ENCODE measurements at places on chromosomes 4 and X.

- DNase-seq = no peak
Observed at GRCh38 chrX:4762196-4762595, 1048.7 kb upstream of the PRKX start.

- no peak for DNase-seq
Observed at GRCh38 chr4:56026596-56026995, 77.9 kb downstream of the CEP135 start.

GRCh38 chrX:19647731-19648588 is 132.7 kb upstream of the MAP3K15 start:
- DNase-seq = no peak

DNA sequence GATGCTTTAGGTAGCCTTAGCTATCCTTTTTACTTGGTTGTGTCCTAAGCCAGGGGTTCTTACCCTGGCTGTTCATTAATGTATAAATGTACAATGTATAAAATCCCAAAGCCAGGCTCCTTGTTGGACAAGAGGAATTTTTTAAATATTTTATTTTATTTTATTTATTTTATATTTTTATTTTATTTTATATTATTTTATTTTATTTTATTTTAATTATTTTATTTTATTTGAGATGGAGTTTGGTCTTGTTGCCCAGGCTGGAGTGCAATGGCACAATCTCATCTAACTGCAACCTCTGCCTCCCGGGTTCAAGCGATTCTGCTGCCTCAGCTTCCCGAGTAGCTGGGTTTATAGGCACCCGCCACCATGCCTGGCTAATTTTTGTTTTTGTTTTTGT is 8.1 kb upstream of the SLC2A9 start:
- DNase-seq = no peak

DNA sequence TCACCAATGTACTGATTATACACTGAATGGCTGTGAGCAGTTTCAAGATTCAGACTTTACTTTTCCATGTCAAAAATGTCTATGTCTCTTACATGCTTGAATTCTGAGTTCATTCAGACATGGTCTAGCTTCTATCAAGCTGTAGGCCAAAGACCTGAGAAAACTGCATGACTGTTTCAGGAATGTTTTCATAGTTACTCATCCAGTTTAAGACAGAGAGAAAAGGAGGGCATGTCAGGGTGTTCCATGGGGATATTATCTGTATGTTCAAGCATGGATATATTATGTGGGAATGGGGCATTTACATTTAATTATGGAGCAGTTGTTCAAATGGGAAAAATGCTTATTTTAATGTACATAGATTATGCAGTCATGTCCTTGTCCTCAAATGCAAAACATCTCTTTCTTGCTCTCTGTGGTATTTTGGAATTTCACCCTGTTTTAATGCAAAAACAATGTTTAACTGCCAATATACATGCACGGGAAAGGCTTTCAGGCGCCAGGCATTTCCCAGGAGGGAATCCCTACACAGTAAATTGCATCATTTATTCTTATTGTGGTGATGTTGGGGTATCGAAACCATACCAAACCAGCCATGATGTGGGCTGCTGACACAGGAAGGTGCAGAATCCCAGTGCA is 429.1 kb upstream of the INTU start:
- no peak for DNase-seq

DNA sequence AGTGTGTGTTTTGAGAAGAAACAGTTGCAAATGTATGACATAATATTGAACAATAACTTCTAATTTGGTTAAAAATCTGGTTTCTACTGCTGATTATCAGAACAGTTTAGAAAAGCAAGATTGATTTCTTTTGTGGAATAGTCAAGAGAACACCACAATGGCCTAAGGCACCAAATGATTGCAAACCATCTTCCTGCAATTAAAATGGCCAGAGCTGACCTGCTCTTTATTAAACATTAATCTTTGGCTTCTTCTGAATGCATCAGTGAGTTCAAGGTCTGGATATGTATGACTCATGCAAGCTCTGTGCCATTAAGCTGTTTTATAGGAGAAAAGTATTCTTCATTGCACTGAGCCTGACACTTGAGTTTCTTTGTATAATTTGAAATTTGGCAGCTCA is 107.8 kb upstream of the PDHA2 start:
- no peak for DNase-seq

DNA sequence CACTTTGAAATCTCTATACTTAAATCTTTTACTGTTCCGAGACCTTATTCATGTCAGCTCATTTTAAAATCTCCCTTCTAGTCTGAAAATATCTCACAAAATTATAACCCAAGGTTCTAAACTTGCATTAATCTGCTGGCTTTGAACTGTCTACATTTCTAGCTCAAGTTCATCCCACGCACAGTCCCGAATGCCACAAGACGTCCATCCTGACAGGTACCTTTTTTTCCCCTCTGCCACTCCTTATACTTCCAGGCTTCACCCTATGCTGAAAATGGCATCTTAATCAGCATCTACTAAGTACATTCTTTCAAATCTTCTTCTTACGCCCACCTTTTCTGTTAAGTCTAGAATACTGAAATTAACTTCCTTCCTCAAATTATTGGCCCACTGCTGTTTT is 259.2 kb upstream of the GALNTL6 start:
- DNase-seq = no peak

DNA sequence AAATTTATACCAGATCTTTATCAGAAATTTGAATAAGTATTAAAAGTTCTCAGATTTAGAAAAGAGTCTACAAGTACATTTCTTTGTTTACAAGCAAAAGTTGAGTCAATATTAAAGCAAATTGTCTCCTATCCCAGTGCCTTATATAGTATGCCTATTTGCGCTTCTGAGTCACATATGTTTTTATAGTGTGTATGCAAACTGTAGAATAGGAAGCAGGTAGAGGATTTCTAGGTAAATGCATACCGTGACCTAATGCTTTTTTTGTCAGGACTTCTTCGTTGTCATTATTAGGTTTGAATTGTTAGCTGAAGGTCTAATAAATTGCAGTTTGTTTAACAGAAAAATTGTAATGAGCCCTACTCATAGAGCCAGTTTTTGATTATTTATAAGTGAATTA is 22.2 kb downstream of the CEP44 start:
- DNase-seq = no peak

GRCh38 chr4:124806403-124806802 is 93.9 kb upstream of the ANKRD50 start:
- DNase-seq = no peak

DNA sequence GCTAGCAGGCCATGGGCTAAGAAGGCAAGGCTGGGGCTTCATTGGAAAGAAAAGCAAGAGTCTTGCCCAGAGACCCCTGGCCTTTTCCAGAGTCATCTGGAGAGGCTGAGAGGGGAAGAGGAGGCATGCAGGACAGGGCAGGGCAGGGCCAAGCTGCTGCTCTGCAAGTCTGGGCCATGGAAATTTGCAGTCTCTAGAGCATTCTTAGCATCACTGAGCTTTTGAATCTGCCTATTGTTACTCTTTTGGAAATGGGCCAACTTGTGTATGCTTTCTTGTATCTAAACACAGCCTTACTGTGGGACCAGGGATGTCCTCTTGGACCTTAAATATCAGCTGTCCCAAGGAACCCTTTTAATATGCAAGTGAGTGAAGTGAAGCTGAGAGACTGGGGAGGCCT is 560.5 kb downstream of the MID1IP1 start:
- DNase-seq = no peak

GRCh38 chr4:5389756-5390310 is 318.5 kb downstream of the EVC2 start:
- DNase-seq = no peak

DNA sequence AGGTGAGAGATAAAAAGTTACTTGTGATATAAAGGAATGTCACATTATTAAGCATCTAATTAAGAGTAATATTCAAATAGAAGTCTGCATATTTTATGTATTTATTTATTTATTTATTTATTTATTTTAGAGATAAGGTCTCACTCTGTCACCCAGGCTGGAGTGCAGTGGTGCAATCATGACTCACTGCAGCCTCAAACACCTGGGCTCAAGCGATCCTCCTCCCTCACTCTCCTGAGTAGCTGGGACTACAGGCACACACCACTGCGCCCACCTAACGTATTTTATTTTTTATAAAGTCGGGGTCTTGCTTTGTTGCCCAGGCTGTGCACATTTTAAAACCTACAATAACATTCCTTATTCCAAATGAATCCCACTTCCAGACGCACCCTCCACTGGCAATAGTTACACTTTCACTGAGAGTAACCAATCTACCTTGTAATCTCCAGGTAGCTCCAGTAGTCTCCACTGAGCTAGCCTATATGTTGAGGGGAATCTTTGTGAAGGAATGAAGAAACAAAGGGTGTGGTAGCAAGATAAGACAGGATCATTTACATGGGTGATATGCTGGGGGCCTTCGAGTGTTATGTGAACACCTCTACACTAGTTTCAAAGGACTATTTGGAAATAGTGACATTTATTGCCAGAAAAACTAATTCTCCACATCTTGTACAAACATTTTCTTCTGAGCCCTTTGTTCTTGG is 11.9 kb downstream of the SH3D19 start:
- DNase-seq = no peak

DNA sequence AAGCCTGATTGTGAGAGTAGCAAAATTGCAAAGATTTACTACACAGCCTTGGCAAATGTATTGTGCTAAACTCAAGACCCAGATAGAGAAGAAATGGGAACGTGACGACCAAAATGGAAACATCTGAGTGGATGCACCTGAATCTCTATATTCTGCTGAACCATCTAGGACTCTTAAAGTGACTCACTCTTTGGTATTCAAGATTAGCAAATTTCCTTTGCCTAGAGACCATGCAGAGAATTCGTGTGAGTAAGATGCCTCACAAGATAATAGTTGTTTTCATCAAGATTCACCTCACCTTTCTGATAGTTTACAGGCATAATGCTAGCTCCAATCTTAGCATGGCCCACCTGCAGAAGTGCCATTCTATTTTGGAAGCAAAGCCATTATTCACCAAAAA is 14.4 kb upstream of the ATOH1 start:
- no peak for DNase-seq

DNA sequence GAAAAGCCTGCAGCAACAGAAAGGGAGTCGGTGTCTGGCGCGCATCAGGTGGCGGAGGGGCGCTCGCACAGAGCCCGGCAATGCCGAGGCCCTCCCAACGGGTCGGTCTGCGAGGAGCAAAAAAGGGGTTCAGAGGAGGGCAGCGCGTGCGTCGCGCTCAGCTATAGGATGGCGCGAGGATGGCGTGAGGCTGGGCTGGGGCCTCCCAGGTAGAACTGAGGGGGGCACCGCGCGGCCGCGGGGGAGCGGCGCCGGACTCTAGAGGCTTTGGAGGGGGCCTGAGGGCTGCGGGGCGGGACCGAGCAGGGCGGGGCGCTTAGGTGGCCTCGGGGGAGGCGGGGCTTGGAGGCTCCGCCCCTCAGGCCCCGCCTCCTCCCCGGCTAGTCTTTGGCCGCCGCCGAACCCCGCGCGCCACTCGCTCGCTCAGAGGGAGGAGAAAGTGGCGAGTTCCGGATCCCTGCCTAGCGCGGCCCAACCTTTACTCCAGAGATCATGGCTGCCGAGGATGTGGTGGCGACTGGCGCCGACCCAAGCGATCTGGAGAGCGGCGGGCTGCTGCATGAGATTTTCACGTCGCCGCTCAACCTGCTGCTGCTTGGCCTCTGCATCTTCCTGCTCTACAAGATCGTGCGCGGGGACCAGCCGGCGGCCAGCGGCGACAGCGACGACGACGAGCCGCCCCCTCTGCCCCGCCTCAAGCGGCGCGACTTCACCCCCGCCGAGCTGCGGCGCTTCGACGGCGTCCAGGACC is at the start of gene PGRMC1:
PGRMC1 (plus strand) TSS at position 414 of the 751 bp plus-strand sequence; CDS start at position 493, 79 bp downstream.
- peak; percentile 41 for DNase-seq

- no peak for DNase-seq
Observed at GRCh38 chrX:1609762-1610161, 5.1 kb upstream of the ASMT start.

- no peak for DNase-seq
Observed at GRCh38 chr4:70591955-70592582, at the start of gene AMBN. TSS of gene AMBN (plus strand) at chr4:70592256. CDS start at chr4:70592359, 103 bp downstream.

GRCh38 chrX:155874571-155875244 is 6.4 kb upstream of the VAMP7 start:
- DNase-seq = no peak

- no peak for DNase-seq
Observed at GRCh38 chr4:93000910-93001309, 697.1 kb downstream of the GRID2 start.

GRCh38 chr4:20255251-20255586 is 3.5 kb downstream of the SLIT2 start:
- DNase-seq = no peak

DNA sequence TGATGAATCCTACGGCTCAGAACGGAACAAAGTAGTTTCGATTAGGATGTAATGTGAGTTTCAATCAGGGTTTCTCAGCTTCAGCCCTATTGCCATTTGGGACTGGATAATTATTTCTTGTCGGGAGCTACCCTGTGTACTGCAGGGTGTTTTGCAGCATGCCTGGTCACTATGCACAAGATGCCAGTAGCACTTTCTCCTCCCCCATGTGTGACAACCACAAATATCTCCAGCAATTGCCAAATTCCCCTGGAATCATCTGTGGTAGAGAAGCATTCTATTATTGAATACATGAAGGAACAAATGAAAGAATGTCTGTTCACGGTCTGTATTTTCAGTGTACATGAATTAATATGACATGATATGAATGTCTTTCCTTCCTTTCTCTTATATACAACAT is 782.9 kb upstream of the FTHL17 start:
- no peak for DNase-seq

DNA sequence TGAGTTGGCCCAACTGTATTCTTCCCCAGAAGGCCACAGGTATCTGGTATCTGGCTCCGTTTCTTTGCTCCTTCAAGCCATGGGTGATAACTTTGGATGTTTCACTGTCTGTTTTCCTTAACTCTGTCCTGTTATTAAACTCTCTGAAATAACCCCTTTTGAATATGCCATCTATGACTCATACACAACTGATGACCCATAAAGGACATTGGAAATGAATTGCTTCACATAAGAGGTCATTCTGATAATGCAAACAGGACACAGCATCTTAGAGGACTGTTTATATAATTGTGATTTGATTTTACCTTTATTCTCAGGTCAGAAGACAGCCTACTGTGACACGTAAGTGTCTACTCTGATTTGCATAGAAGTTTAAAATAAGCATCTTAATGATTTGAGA is 227.7 kb downstream of the VEGFC start:
- DNase-seq = no peak

DNA sequence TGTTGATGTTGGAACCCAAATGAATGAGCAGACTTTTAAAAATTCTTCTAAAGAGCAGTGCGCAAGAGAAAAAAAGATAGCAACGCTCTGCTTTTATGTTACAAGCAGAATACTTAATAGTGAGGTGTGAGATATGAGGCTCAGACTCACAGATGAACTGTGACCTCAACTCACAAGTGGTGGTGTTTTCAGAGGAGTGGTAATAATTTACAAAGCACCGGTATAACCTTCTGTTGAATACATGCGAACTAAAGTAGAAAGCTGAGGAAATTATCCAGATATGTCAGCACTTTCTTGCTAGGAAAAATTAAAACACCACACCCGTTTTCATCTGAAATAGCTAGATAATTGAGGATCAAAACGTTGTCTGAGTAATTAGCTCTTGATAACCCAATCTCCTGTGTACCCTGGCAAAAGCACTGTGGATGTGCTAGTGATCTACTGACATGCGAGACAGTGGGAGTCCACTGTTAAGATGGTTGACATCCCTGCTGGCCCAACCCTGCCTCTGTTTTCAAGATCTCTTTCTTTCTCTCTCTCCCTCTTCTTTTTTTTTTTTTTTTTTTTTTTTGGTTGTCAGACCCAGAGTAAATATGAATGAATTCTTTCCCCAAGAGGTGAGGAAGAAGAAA is 6.9 kb upstream of the TLL1 start:
- no peak for DNase-seq

Measured in omental fat pad (tissue), 4 donors.